ENCODE measurements at places on chromosomes 2 and 18. TPM values are rescaled to one million over a fixed set of nuclear protein-coding genes. Genes with fewer than 3 reads are reported as not detected.

DNA sequence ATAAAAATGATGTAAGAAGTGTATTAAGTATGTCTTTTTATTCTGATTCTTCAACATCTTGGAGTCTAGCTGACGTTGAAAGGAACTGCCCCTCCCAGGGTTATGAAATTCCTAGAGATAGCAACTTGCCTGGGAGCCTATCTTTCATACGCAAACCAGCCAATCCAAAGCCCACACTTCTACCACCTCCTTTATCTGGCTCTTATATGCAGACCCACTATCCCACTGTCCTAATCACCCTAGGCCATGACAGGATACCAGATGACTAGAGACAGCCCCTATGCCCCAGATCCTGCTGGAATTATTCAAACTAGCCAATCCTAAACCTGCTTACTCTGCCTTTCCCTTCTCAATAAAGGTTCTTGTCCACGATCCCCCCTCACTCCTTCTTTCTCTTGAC, 11.8 kb upstream of the CDC42EP3 start:
- H3K4me3 ChIP-seq = no peak overlapping the region
- no peaks in the 10 kb centered on the region for H3K36me3 ChIP-seq
- H3K4me1 ChIP-seq = no peaks in the 10 kb centered on the region

The UGT1A3 gene
- total RNA-seq = 2.8 TPM

The GREB1 gene
- total RNA-seq = 0.94 TPM

GRCh38 chr2:219168526-219168925, 1.3 kb downstream of the SLC23A3 start:
- no peaks in the 10 kb centered on the region for H3K27me3 ChIP-seq
- H3K4me1 ChIP-seq = peaks cover 20% of the 10 kb centered on the region
- H3K4me3 ChIP-seq = no peak overlapping the region
- H3K27ac ChIP-seq = no peak overlapping the region

GRCh38 chr2:190979906-190980629, 33.9 kb downstream of the STAT1 start:
- peak; percentile 19 for DNase-seq
- no peaks in the 10 kb centered on the region for H3K27me3 ChIP-seq
- peak overlapping the region; percentile 40 for H3K27ac ChIP-seq
- no peaks in the 10 kb centered on the region for H3K4me1 ChIP-seq
- H3K4me3 ChIP-seq = no peak overlapping the region

DNA sequence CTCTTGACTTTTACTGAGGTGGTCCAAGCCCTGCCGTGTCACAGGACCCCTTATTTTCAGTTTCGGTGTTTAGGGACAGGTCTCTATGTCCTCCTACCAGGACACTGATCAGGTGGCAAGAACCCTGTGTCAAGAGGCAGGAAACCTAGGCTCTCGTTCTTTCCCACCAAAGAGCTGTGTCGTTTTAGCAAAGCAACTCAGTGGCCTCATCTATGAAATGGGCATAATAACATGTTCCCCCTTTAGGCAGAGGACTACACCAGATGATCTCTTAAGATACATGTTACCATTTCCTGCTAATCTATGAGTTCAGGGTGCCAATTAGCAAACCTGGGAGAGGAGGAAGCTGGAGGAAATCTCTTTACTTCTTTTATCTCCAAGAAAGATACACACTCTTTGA, 1.9 kb downstream of the RAB31 start:
- no peaks in the 10 kb centered on the region for H3K27me3 ChIP-seq
- H3K4me3 ChIP-seq = peak overlapping the region; percentile 85
- H3K36me3 ChIP-seq = no peaks in the 10 kb centered on the region
